ENCODE measurements at places on chromosomes 3 and 15.

- DNase-seq, result no peak
Observed at GRCh38 chr3:119257654-119258410, 17.2 kb upstream of the B4GALT4 start.

- DNase-seq, result peak; percentile 50
Observed at GRCh38 chr15:40313531-40314398, 6.0 kb upstream of the PLCB2 start.

DNA sequence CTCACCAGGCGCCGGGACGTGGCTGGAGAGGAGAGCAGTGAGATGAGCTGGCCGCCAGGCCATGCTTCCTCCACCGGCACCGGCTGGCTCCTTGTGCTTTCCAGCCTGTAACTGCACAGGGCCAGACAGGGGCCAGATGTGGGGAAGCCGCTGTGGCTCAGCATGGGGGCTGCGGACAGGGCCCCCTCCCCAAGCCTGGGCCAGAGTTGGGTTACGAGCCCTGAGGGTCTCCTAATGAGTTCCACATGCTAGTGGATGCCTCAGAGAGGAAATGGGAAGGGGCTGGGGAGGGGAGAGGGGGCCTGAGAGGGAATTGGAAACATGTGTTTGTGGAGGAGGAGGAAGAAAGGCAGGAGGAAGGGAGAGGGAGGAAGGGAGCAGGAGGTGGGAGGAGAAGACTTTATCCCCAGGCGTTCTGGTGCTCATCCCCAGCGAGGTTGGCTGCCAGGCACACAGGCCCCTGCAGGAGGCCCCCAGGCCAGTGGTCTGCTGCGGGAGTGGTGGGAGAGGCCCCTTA, 11.7 kb upstream of the DUSP7 start:
- DNase-seq, result no peak

DNA sequence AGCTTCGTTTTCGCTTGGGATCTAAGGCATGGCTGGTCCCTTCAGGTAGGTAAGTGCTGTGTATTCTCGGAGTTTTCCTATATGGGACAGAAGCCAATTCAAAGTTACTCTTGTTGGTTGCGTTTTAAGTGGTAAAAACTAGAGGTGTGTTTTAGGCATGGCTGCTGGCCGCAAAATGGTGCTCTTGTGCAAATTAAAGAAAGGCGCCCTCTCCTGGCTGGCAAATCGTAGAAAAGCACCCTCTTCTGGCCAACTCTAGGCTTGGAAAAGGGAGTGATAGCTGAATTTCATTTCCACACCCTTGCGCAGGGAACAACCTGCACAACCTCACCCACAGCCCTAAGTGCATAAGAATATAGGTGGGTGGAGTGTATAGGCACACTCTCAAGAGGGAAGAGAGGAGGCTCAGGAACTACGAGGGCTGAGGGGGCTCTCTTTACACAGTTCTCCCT, 23.5 kb downstream of the DRD3 start:
- no peak for DNase-seq

- no peak for DNase-seq
Observed at GRCh38 chr3:37386627-37387230, 212.3 kb upstream of the LRRFIP2 start.

- no peak for DNase-seq
Observed at GRCh38 chr15:81296186-81296585, 27.8 kb downstream of the STARD5 start.

- no peak for DNase-seq
Observed at GRCh38 chr3:164918905-164919304, 159.4 kb downstream of the SI start.

DNA sequence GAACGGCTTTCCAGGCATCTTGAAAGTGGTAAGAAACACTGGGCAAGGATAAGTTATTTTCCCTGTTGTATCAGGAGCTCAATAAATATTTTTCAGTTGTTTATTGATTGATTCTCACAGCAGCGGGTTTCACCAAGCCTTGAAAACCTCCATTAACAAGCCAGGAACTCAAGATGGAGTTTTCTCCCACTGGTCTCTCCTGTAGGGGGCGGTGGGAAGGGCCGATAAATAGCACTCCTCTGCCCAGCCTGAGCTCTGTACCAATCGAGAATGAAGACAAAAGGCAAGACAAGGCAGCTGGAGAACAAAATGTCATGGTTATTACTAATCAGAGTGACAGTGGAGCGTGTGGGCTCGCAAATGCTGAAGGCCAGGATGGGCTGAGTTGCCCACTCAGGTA, 7.4 kb downstream of the HRH1 start:
- no peak for DNase-seq

DNA sequence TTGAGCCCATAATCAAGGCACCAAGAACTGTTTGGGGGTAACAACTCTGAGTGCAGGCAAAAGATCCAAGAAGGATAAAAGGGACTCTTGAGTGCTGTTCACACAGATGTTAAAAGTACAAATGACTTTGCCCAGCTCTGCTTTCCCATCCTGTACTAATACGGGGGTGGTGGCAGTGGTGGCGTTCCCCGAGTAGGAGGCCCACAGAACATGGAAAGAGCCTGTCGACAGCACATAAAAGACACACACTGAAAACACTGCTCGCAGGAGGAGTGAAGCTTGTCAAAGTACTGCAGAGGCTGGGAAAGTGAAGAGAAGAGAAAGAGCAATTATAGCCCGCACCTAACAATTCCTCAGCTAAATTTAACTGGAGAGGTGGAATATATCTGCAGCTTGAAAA, 40.9 kb downstream of the HACD2 start:
- no peak for DNase-seq

- no peak for DNase-seq
Observed at GRCh38 chr15:87429754-87430153, 826.8 kb downstream of the NTRK3 start.

DNA sequence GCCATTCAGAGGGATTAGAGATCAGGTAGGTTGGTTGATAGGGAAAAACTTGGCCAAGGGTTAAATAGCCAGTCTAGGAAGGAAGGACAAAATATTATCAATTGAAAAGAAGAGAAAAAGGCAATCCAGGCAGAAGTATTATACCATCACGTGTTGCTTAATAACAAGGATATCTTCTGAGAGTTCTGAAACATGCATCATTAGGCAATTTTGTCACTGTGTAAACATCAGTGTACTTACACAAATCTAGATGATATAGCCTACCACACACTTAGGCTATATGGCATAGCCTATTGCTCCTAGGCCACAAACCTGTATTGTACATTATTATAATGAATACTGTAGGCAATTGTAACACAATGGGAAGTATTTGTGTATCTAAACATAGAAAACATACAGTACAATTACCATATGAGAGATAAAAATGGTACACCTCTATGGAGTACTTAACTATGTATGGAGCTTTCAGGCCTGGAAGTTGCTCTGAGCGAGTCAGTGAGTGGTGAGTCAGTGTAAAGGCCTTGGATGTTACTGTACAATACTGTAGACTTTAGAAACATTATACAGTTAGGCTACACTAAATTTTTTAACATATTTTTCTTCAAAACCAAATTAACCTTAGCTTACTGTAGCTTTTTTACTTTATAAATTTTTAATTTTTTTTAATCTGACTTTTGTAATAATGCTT, 2.7 kb downstream of the TEX55 start:
- no peak for DNase-seq

- DNase-seq, result no peak
Observed at GRCh38 chr15:94451466-94451865, 220.1 kb downstream of the MCTP2 start.

- DNase-seq, result no peak
Observed at GRCh38 chr15:77854980-77855379, 222.3 kb upstream of the LINGO1 start.

GRCh38 chr3:77304700-77305021, 264.8 kb downstream of the ROBO2 start:
- DNase-seq, result no peak

GRCh38 chr3:141477224-141477623, 9.6 kb upstream of the RASA2 start:
- peak; percentile 71 for DNase-seq

DNA sequence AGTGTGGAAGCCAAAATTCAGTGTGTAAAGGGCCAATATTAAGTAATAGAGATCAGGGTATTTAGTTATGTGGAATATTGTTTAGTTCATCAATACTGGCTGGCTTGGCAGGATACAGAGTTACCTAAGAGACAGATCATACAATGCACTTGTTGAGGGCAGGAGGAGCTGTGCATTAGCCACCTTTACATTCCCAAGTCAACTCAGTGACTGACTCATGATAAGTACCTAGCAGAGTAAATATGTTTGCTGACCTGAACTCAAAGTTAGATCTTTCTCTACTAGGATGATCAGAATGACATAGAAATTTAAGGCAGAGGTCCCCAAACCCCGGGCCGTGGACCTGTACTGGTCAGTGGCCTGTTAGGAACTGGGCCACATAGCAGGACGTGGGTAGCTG, 3.5 kb upstream of the ABHD17C start:
- no peak for DNase-seq

DNA sequence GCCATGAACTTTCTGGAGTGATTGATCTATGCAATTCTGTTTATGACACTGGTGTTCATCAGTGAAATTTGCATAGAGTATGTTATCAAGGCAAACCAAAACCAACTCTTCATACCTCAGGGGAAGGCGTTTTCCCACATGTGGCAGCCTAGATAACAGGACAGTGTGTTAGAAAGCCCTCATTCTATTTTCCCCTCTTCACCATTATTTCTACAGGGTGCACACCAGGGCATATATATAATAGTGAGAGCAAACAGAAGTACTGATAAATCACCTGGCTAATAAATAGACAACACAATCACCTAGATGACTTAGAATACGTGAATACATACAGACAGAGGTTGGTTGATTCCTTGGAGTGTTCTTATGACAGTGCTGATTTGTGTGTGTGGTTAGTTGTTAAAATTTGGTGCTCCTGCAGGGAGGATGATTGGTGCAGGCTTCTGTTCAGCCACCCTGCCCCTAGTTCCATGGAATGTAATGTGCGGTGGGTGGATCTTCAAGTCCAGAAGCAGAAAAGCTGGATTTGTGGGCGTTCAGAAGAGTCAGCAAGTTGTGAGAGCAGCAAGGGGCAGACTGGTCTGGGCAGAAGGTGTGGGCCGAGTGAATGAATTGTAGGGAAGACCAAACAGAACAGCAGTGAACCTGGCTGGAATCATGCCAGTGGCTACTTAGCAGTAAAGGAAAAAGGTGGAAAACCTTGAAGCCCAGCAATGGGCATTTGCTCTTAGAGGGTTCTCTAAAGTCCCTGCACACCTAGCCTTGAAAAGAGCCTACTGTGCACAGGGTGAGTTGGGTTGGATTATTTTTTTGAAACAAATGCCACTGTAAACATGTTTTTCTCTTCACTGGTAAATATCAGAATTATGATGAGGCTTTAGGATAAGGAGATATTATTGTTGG, 11.7 kb upstream of the RARRES1 start:
- DNase-seq, result no peak

DNA sequence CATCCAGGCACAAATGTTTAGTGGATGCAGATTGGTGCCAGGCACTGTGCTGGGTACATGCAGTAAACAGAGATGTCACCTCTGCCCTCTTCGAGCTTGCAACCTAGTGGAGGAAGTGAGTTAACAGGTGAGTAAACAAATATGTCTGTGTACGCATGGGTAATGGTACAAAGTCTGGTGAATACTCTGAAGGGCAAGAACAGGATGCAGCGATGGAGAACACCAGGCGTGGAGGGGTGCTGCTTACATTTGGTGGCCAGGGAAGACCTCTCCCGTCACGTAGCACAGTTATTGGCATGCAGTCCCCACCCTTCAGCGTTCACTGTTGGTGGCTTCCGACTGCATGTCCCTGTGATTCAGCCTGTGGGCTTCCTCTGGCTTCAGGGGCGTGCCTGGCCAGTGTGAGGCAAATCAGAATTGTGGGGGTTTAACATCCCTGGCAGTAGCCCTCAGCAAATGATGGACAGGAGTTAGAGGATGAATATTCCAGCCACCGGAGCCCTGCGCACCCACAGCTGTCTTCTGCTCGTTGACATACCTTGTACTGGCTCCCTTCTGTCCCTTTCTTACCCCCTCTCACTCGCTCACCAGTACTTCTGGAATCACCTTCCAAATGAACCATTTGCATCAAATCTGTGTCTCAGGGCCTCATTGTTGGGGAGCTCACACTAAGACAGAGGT, 9.1 kb upstream of the HDAC11 start:
- peak; percentile 1 for DNase-seq

GRCh38 chr15:72375501-72375845, 341 bp downstream of the HEXA start:
- DNase-seq, result no peak

DNA sequence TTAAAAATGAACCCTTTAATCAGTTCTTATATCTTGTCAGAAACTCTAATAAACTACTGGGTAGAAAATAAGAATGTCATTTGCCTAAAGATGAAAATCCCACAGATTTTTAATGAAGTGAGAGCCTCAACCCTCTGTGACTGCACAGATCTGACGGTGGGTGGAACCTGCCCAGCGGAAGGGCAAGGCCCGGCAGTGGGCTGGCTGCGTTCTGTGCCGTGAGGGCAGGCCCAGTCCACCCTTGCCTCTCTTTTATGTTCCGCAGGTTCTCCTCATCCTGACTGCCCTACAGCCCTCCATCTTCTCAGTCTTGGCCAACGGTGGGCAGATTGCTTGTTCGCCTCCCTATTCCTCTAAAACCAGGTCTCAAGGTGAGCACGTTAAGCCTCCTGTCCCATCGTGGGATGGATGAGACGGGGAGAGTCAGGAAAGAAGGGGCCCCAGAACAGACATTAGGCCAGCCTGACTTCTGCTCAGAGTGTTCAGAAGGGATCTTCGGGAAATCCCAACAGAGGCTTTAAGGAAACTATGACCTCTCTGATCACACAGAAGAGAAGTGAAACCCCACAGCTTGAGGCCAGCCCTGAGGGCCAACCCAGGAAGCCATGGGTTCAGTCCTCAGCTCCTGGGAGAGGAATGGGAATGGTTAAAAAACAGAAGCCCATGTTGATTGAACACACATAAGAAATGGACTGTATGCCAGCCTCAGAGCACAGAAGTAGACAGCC, 16.0 kb downstream of the SLC51A start:
- no peak for DNase-seq

GRCh38 chr15:82540984-82541431, 751 bp upstream of the RPS17 start:
- no peak for DNase-seq

DNA sequence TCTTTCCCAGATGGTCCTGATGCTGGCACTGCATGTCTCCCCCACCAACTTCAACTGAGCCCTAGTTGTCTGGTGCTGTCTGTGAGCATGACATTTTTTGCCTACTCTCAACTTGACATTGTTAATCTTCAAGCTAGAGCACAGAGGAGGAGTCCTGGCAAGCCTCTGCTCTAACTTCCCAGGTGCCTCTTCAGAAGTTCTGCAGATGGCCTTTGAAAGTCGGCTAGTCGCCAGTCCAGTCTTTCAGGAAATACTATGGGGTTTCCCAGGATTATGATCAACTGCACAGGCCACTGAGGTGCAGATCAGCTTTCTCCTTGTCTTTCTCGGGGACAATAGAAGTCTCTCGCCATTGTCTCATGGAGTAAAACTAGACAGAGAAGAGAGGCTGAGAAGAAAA, 86.7 kb downstream of the ST8SIA2 start:
- no peak for DNase-seq
